ENCODE measurements at places on chromosomes 13 and 19.

DNA sequence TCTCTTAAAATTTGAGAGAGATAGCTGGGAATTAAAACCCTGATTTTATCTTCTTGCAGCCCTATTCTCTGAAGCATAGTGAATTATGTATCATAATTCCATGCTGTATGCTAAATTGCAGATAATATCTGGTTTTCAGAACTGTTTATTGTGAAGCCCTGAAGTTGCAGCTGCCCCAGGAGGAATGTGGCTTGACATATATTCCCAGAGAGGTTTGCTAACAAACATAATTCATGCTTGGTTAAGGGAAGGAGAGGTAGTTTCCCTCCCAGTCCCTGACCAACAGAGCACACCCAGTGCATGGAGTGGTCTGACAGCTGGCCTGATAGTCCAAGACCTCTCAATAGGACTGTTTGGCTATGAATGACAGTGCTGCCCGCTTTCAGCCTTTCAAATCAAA is 500.6 kb upstream of the MIR17HG start:
- no peak for DNase-seq

DNA sequence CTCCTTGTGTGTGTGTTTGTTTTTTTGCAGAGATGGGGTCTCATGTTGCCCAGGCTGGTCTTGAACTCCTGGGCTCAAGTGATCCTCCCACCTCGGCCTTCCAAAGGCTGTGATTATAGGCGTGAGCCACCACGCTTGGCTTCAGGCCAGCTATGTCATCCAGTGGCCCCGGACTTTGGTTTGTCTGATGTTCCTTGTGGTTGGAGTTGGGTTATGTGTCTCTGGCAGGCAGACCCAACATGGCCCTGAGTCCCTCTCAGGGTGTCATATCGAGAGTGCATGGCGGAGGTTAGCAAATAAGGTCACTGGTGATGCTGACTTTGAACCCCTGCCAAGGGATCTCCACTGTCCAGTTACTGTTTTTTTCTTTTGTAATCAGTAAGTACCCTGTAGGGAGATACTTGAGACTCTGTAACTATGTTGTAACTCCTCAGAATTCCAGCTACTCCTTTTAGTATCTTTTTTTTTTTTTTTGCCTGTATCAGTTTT is 37.3 kb downstream of the SMARCA4 start:
- DNase-seq: no peak

- no peak for DNase-seq
These were observed 29.2 kb upstream of the TM9SF2 start for GRCh38 chr13:99472122-99472440.

DNA sequence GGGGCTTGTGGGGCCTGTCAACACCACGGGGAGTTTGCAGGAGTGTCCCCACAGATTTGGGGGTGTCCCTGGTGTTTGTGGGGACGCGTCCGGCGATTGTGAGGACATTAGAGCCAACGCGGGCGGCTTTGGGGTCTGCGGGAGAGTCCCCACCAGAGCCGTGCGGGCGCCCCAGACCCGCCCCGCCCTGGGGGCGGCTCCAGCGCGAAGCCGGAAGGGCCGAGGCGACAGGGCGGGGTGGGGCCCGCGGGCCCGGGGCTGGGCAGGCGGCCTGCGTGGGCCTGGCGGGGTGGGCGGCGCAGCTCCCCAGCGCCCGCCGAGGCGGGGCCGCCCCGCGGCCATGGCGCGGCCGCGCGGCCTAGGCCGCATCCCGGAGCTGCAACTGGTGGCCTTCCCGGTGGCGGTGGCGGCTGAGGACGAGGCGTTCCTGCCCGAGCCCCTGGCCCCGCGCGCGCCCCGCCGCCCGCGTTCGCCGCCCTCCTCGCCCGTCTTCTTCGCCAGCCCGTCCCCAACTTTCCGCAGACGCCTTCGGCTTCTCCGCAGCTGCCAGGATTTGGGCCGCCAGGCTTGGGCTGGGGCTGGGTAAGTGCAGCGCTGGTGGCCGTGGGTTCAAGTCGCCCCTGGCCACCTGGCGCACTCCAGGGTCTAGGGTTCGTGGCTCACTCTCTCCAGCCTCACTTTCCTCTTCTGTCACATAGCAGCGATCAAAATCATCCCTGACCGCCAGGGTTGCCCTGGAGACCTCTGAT is 10.3 kb downstream of the PDE4A start:
- DNase-seq: no peak

DNA sequence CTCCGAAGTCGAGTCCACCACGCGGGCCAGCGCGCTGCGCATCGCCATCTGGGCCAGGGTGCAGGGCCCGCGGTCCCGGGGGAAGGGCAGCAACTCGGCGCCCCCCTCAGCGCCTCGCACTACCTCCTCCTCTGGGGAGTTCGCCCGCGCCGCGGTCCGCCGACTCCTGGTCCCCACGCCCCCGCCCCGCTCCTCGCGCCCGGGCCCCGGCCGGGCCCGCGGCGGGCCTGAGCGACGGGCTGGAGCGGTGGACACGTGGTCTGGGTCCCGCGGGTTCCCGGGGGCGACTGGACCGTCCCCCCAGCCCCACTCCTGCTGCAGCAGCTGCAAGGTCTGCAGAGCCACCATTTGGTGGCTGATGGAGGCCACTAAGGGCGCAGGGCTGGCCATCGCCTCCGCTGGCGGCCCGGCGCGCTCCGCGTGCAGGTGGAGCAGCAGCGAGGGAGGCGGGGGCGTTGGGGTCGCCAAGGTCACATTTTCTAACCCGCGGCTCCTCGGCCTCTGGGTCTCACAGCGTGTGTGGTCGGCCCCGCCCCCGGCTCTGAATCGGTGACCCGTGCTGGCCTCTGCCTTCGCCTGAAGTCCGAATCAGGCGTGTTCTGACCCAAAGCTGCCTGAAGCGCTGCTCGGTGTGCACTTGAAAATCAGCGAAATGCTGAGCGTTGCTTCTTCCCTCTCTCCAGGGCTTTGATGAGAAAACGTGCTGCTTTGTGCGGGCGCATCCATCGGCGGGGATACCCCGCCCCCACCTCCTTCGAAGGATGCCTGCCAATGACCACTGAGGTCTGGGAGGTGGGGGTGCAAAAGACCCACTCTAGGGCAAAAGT is at the start of gene DLEU7:
DLEU7 (minus strand) TSS at position 436 of the 827 bp plus-strand sequence; CDS start at position 390, 46 bp downstream.
- no peak for DNase-seq

DNA sequence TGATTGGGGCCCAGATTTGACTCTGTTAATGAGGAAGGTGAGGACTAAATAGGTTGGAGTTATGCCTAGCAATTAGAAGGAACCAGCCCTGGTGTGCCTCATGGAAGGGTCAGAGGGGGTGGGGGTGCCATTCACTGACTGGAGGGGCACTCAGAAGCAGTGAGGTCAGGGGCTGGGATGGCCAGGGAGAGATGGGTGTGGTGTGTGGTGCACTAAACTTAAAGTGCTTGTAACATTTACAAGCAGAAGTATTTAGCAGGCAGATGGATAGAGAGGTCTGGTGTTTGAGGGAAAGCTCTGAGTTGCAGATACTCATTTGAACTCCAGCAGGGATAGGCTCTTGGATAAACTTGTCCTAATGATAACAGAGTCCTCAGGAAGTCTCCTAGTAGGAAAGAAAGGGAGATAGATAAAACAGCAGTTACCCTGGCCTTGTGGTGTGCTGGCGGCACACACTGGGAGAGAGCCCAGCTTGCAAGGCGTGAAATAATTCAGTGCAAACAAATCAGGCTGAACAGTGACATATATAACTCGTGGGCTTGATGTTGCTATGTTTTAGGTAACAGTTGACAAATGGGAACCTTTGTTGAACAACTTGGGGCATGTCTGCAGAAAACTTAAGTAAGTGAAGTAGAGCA is 20.0 kb upstream of the UPF3A start:
- no peak for DNase-seq

- DNase-seq: no peak
These were observed 951 bp upstream of the POSTN start for GRCh38 chr13:37599519-37599918.

DNA sequence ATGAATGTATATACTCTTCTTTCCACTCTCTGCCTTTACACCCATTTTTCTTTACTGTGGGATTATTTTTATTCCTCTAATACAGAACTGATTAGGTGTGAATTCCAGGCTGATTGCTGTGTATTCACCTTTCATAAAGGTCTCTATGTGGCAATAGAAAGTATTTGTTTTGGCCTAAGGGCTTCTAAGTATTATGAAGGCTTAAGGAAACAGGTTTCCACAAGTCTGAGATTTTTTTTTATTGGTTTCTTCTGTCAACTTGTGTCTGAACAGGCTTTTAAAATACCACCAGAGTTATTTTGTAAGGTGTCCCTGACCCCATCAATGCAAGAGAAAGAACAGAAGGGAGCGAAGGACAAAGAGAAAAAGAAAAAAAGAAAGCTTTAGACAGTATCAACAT is 1102.0 kb upstream of the SPRY2 start:
- no peak for DNase-seq

- DNase-seq: no peak
These were observed 60.0 kb upstream of the SERP2 start for GRCh38 chr13:44313674-44314073.

- DNase-seq: no peak
These were observed 216.3 kb downstream of the RGCC start for GRCh38 chr13:41673640-41674039.

DNA sequence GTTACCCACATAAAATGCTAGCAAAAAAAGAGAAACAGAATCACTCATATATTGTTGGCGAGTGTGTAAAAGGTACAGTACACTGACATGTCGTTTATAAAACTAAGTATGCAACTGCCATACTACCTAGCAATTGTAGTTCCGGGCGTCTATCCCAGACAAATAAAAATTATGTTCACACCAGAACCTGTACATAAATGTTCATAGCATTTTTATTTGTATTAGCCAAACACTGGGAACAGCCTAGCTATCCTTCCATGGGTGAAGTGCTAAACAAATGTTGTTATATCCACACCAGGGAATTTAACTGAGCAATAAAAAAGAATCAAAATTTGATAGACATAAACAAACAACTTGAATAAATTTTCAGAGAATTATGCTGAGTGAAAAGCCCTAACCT is 28.9 kb upstream of the POSTN start:
- DNase-seq: no peak

DNA sequence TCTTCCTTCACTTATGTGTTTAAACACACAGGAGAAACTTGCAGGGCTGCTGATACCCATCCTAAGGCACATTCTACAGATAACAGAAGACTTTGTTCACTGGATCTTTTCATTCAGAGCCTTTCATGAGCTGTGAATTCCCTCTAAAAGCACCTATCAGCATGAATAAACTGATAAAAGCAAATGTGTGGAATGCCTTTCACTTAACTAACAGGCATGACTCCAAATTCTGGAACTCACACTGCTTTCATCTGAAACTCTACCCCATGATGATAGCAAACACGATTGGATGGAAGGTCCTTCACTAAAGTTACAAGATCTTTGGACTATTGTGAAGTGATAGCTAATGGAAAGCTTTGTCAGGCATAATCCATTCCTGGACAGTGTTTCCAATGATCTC is 457.3 kb downstream of the EFNB2 start:
- no peak for DNase-seq

DNA sequence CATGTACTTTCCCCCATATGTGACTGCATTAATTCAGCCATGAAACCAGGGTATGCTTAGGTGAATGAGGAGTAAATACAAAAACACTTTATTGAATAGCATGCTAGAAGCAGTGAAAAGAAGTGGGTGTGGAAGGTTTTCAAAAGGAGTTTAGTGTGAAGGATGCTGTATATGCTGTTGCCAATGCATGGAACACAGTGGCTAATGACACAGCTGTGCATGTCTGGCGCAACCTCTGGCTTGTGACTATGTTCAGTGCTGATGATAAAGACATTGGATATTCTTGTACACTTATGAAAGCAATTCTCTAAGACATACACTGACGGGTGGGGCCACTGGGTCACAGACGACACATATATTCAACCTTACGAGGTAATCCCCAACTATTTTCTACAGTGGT is 55.2 kb downstream of the SOX21 start:
- no peak for DNase-seq

GRCh38 chr13:101416181-101417042 is at the start of gene NALCN:
TSS of gene NALCN (minus strand) at chr13:101416508. CDS start at chr13:101399126, 17,382 bp downstream.
- DNase-seq: no peak

DNA sequence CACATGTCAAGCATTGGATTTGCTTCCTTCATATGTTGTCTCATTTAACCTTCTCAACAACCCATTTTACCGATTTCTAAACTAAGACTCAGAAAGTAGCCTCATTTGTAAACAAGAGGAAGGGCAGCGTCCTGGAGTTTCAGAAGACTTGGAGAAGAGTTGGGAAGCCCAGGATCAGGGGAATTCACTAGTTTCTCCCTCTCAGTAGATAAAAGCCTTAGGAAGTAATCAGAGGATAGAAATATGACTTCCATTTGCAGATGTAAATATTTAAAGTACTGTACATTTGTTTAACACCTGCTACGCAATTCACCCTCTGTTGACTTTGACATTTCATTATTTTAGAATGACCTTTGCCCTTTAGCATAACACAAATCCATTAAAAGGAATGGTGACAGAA is 216.4 kb downstream of the DCT start:
- DNase-seq: no peak

DNA sequence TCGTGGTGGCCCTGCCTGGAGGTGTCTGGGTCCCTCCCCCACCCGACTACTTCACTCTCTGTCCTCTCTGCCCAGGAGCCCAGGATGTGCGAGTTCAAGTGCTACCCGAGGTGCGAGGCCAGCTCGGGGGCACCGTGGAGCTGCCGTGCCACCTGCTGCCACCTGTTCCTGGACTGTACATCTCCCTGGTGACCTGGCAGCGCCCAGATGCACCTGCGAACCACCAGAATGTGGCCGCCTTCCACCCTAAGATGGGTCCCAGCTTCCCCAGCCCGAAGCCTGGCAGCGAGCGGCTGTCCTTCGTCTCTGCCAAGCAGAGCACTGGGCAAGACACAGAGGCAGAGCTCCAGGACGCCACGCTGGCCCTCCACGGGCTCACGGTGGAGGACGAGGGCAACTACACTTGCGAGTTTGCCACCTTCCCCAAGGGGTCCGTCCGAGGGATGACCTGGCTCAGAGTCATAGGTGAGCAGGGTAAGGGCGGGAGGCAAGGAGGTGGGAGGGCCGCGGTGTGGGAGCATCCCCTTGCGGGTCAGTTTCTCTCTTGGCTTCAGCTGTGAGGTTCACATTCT is 19.2 kb downstream of the NECTIN2 start:
- DNase-seq: no peak
